ENCODE measurements at places on chromosomes 5 and 9. TPM values are rescaled to one million over a fixed set of nuclear protein-coding genes. Genes with fewer than 3 reads are reported as not detected.

OR1L8 gene
- not detected for total RNA-seq

DNA sequence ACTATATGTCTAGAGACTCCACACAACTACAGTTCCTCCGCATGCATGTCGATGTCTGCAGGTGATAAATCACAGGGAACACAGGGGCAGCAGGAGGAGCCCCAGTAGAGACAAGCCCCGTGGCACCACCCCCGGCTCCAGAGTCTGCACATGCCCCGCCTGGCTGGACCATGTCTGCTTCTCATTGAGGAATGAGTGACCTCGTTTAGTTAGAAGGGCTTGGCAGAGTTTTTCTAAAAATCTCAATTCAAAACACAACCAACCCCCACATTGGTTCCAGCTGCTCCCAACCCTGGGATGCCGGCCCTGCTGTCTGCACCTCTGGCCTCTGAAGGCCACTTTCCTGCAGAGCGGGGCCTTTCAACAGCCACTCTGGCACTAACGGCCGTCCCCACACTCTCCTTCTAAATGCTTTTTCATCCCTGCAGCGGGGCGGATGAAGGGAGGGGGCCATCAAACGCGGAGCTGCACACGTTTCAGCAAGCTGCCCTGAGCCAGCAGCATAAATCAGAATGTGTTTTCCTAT, 106.3 kb downstream of the ROR2 start:
- peaks cover 14% of the 10 kb centered on the region for H3K4me1 ChIP-seq
- DNase-seq, result no peak
- no peak overlapping the region for H3K4me3 ChIP-seq
- H3K27me3 ChIP-seq, result peaks cover 17% of the 10 kb centered on the region

GCNT4 gene
- 2.4 TPM for total RNA-seq

GRCh38 chr9:126125577-126125976, 201.1 kb upstream of the MVB12B start:
- H3K27ac ChIP-seq, result no peak overlapping the region
- H3K4me1 ChIP-seq, result no peaks in the 10 kb centered on the region
- H3K4me3 ChIP-seq, result no peak overlapping the region
- H3K36me3 ChIP-seq, result no peaks in the 10 kb centered on the region
- H3K27me3 ChIP-seq, result peaks cover 21% of the 10 kb centered on the region
